ENCODE measurements at places on chromosomes 1 and 21. TPM values are rescaled to one million over a fixed set of nuclear protein-coding genes. Genes with fewer than 3 reads are reported as not detected.
A peak's percentile ranks its signal among the peaks of the same experiment; 100 is the strongest.

The PLA2G2C gene
- polyA plus RNA-seq, result 0.06 TPM

The COL16A1 gene
- polyA plus RNA-seq, result 188 TPM

GRCh38 chr1:210098356-210098755 is 134.2 kb upstream of the SERTAD4 start:
- no peaks in the 10 kb centered on the region for H3K36me3 ChIP-seq
- H3K27ac ChIP-seq, result no peak overlapping the region
- H3K4me3 ChIP-seq, result no peak overlapping the region
- DNase-seq, result no peak

DNA sequence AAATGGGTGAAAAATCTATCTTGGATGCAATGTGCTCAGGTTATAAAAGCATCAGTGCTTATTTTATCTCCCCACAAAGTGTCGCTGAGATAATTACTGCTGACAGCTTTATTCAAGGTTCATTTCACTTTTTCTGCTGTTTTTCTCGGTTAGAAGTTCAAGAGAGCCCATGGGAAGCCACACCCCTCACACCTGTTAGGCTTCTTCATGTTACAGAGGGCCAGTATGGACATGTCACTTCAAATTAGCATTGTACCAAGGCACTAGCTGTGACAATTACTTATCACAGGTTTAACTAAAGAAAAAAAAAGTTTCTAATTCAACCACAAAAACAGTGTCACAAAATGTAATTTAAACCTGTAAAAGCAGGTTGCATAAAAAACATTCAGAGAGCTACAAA is 187.3 kb upstream of the DMRTA2 start:
- DNase-seq, result no peak
- H3K4me3 ChIP-seq, result no peak overlapping the region
- no peaks in the 10 kb centered on the region for H3K36me3 ChIP-seq
- H3K4me1 ChIP-seq, result no peaks in the 10 kb centered on the region

DNA sequence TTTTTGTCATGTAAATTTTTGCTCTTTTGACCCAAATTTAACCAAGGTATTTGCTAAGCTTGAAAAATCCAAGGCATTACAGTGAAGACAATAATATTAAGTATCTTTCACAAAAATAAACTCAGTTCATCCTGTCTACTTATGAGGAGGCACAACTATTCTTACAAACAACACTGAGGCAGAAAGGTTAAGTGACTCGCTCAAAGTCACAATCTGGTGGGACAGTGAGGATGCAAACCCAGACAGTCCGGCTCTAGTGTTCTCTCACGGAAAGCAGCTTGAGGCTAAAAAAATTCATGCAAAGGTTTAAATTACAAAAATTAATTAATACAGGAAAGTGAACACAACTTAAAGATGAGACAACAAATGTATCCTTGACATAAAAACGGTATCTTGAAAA is 125.3 kb downstream of the SIPA1L2 start:
- H3K27me3 ChIP-seq, result no peaks in the 10 kb centered on the region
- H3K36me3 ChIP-seq, result no peaks in the 10 kb centered on the region
- no peak overlapping the region for H3K4me3 ChIP-seq
- DNase-seq, result no peak
- no peak overlapping the region for H3K27ac ChIP-seq

DNA sequence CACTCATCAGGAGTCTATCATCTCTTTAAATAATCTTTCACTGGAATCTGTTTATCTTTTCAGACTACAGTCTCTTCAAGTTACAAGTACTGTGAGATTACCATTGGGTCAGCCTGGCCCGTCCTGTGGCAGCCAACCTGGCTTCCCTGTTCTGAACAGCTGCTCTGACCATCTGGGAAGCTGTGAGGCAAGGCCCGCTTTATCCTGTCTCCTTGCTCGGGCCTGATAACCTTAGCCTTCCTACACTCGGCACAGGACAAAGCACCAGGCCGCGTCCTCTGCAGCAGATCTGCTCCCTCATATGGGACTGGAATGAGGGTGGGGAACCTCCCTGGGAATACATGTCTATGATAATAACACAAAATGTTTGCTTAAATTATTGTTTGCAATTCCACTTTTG is 113.3 kb downstream of the PTPN14 start:
- H3K4me3 ChIP-seq, result no peak overlapping the region
- H3K4me1 ChIP-seq, result peaks cover 9% of the 10 kb centered on the region
- H3K36me3 ChIP-seq, result no peaks in the 10 kb centered on the region
- H3K27ac ChIP-seq, result no peak overlapping the region
- H3K27me3 ChIP-seq, result no peaks in the 10 kb centered on the region
- DNase-seq, result no peak

DNA sequence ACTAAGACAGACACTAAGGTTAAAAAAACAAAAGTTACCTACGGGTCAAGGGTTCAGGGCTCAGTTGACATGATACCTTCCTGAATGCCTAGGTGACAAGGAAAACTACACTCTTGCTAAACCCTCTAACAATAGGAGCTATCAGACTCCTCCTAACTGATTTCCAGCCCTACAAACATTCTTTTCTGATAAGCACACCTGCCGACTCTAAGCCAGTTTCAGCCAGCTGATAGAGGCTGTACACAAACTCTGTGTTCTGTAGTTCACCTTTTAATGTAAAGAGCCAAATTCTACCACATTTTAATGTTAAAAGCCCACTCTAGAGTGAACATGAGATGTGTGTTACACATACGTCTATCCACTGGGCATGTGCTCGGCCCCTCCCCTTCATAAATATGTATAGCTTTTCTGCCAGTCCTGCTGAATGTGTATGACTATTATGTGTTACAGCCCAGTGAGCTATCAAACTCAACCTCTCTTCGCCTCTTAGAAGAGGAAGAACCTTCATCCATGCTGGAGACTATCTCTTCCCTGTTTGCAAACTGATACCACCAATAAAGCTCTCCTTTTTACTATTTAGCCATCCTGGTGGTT is 40.0 kb upstream of the FAM163A start:
- H3K4me1 ChIP-seq, result no peaks in the 10 kb centered on the region
- H3K27ac ChIP-seq, result peak overlapping the region; percentile 47
- no peaks in the 10 kb centered on the region for H3K27me3 ChIP-seq
- DNase-seq, result peak; percentile 41
- H3K36me3 ChIP-seq, result no peaks in the 10 kb centered on the region
